ENCODE measurements at places on chromosomes 7 and 10.
A peak's percentile ranks its signal among the peaks of the same experiment; 100 is the strongest.

DNA sequence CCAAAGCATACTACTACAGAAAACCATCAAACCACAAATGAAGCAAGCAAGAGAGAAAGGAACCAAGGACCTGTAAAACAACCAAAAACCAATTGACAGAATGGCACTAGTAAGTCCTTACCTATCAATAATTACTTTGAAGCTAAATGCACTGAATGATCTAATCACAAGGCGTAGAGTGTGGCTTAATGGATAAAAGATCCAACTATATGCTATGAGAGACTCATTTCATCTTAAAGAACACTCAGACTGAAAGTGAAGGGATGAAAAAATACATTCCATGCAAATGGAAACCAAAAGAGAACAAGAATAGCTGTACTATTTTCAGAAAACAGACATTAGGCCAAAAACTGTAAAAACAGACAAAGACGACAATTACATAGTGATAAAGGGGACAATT lies 70.7 kb downstream of the CRPPA start:
- DNase-seq = no peak

DNA sequence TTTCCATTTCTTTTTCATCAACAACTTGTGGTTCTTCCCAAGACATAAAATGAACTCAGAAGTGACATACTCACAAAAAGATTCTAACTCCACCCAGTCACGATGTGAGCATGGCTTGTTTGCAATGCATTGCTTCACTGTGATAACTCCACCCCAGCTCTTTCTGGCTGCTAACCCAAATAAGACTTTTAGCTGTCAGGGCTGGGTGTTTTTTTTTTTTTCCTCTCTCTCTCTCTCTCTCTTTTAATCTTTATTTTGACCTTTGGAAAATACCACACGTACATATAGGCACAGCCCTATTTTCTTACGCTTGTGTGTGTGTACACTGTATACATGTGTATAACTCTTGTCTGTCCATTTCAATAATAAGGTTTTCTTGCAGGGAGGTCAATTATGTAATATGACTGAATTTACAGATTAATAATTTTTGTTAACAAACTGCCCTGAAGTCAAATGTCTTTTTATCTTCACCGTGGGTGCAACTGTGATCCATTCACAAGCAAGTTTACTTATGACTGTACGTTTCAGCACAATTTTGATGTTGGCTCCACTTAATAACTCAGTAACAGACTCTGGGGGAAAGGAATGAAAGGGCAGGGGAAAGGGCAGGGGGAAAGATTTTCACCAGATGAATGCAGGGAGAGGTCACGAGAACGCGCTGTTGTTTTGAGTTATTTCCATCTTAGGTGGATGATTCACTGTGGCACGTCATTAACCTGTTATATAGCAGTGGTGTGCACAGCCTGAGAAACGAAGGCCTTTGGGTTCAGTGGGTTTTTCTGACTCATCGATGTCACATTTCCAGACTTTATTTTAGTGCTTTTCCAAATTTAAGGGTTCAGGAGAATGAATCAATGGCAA lies 49.1 kb downstream of the APBB1IP start:
- DNase-seq = no peak

DNA sequence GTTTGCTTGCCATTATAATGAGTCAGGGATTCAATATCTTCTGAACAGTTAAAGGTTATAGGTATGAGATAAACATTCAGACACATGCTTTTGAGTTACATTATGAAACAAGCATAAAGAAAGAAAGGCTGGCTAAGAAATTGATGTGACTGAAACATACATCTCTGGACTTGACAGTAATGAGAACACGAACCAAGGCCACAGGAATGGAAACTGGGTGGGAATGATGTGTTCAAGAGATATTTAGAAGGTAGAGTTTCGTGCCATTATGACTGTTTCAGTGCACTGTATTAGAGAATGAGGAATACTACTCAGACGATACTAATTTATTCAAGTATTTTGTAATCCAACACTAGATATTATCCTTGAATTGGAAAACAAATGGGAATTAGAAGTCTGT lies 332.1 kb upstream of the MAGI2 start:
- DNase-seq = no peak

- no peak for DNase-seq
Measured at GRCh38 chr7:14837216-14837615, 65.3 kb downstream of the DGKB start.

DNA sequence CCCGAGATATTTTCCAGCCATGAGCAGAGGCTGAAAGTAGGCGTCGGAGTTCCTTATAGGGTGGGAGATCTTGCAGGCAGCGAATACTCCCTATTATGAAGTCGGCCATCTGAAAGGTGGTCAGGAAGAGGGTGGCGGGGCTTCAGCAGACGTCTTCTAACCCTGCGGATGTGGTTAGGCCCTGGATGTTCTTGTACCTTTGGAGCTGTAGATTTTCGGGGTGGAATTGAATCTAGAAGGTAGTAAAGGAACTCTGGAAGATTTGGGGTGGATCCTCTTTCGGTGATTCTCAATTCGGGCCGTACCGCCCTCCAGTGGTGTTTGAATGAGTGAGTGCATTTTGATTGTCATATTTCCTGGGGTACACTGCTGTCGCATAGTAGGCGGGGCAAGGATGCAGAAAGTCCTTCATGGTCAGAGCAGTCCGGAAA lies 635 bp downstream of the NUP205 start:
- peak; percentile 71 for DNase-seq

DNA sequence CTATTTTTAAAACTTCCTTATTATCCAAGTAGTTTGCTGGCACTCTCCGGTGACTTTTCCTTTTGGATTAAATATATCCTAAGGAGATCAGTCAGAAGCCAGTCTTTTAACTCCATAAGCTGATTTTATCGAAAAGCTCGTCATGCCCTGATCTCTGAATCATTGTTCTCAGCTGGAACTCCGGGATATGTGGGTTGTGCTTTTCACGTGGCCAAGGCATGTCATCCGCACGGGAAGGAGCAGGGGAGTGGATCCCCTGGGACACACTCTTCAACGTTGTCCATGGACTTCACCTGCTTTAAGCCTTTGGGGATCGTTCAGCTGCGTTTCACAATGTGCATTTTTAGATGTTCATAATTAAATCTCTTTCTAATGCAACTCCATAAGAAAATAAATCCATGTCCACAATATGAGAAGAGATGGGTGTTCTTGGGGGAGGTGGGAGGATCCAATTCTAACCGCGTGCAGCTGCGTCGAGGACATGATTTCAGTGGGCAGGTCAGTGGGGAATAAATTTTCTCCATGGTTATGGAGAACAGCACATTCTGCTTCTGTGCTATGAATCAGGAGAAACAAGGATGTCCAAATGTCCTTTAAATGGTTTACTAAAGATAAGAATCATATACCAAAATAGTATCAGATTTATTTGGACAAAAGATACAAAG lies 229.5 kb upstream of the ADARB2 start:
- DNase-seq = no peak
